ENCODE measurements at places on chromosomes 3 and 15.

DNA sequence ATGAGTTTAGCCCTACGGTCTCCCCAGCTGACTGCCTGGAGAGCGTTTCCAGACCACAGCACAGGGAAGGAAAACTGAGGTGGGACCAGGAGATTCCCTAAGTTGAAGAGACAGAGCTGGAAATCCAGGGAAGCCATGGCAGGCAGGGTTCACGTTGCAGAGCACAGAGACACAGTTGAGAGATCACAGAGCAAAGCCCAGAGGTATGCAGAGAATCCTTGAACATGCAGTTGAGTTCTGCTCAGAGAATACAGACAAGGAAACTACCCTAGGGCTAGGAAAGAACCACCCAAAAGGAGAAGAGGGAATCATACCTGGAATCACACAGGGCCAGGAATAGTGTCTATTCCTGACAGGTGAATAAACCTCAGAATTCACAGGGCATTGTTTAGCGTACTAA is 14.3 kb downstream of the SLC28A1 start:
- H3K4me3 ChIP-seq = no peak overlapping the region
- H3K27me3 ChIP-seq = peaks cover 10% of the 10 kb centered on the region
- H3K4me1 ChIP-seq = no peaks in the 10 kb centered on the region
- DNase-seq = peak; percentile 25
- H3K27ac ChIP-seq = no peak overlapping the region
- H3K36me3 ChIP-seq = no peaks in the 10 kb centered on the region

GRCh38 chr3:169158379-169158778 is 505.1 kb downstream of the MECOM start:
- H3K27me3 ChIP-seq = peaks cover 11% of the 10 kb centered on the region
- no peak overlapping the region for H3K27ac ChIP-seq
- no peaks in the 10 kb centered on the region for H3K36me3 ChIP-seq
- H3K4me3 ChIP-seq = no peak overlapping the region
- H3K4me1 ChIP-seq = no peaks in the 10 kb centered on the region

DNA sequence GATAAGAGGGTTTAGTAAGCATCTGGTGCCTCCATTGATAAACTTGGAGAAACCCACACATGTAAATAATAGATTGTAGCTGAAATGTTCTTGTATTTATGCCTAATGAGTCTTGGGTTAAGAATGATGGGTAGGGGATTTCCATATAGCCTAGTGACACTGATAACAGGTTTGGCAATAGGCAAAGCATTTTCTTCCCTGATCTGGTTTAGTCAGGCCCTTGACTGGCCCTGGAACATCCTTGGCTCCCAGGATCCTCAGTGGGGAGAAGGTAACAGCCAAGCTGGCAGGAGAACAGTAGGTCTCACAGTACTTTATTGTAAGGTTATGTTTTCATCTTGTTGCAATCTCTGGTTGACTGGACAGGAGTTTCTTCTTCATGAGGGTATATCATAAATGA is 228.4 kb downstream of the DIPK2A start:
- no peak overlapping the region for H3K4me3 ChIP-seq
- no peak overlapping the region for H3K27ac ChIP-seq
- H3K4me1 ChIP-seq = no peaks in the 10 kb centered on the region
- DNase-seq = no peak
- H3K27me3 ChIP-seq = no peaks in the 10 kb centered on the region
- H3K36me3 ChIP-seq = no peaks in the 10 kb centered on the region

DNA sequence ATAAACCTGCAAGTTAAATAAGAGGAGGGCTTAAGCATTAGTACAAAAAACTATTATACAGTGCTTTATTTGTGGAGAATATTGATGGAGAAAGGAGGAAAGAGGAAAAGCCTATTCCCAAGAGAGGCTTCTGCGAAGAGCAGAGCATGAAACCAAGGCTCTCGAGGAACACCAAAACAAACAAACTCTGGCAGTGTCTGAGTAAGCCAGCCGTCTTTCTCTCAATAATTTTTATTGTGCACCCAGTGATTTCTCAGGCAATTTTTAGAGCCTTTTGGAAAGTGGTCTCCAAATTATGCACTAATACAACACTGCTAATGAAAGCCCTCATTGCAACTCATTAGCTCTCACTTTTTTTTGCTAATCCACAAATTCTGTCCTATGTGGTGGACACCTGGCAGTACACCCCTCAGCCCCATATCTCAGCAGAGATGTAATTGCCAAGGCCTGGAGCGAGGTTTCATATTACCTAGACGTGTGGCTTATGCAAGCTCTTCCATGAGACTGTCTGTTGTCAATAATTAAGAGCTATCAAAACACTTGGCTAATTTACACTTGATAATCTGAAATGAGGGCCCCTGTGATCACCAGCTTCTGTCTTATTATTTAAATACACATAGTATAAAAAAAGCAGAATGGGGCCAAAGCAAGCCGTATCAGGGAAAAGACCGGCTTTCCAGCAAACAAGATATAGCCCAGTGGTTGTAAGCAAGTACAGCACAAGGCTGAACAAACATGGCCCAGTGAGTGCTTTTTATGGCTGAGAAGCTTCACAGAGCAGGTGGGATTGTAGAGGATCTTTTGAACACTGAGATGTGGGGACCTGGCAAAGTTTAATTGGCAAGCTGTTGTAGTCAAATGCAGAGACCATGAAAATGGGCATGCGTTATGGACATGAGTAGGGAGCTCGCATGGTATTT is 216.9 kb downstream of the ROBO2 start:
- H3K36me3 ChIP-seq = no peaks in the 10 kb centered on the region
- no peaks in the 10 kb centered on the region for H3K27me3 ChIP-seq
- no peak overlapping the region for H3K27ac ChIP-seq
- DNase-seq = no peak
- no peaks in the 10 kb centered on the region for H3K4me1 ChIP-seq
- H3K4me3 ChIP-seq = no peak overlapping the region

GRCh38 chr3:3170998-3171397 is 8.5 kb downstream of the CRBN start:
- H3K4me1 ChIP-seq = peaks cover 71% of the 10 kb centered on the region
- no peaks in the 10 kb centered on the region for H3K27me3 ChIP-seq
- H3K36me3 ChIP-seq = peaks cover 52% of the 10 kb centered on the region
- no peak overlapping the region for H3K4me3 ChIP-seq
- H3K27ac ChIP-seq = peak overlapping the region; percentile 17
- DNase-seq = no peak

GRCh38 chr3:98966862-98967546 is 65.5 kb upstream of the DCBLD2 start:
- H3K27me3 ChIP-seq = no peaks in the 10 kb centered on the region
- H3K27ac ChIP-seq = no peak overlapping the region
- DNase-seq = no peak
- no peaks in the 10 kb centered on the region for H3K4me1 ChIP-seq
- no peaks in the 10 kb centered on the region for H3K36me3 ChIP-seq

DNA sequence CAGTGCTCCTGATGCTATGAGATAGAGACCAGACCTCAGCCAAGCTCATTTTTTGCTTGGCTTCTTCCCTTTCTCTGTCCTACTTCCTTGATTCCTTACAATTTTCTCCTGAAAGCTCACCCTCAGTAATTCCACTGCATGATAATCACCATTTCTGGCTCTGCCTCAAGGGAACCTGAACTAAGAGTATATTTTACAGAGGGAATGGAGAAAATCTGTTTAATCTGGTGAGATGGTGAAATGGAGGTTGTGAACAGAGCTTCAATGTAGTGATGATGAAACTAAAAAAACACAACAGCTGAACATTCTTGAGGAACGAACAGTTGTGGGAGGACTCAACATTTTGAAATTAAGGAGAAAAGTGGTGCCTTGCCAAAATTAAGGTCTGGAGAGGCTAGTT is 16.3 kb downstream of the HHLA2 start:
- H3K36me3 ChIP-seq = no peaks in the 10 kb centered on the region
- H3K4me3 ChIP-seq = no peak overlapping the region
- no peak overlapping the region for H3K27ac ChIP-seq

GRCh38 chr3:4629095-4630007 is 136.2 kb downstream of the ITPR1 start:
- H3K36me3 ChIP-seq = peaks cover 37% of the 10 kb centered on the region
- H3K27ac ChIP-seq = no peak overlapping the region
- peaks cover 5% of the 10 kb centered on the region for H3K4me1 ChIP-seq
- no peaks in the 10 kb centered on the region for H3K27me3 ChIP-seq
- no peak for DNase-seq

GRCh38 chr15:41967506-41968206 is 4.7 kb downstream of the EHD4 start:
- peak overlapping the region; percentile 61 for H3K27ac ChIP-seq
- H3K4me3 ChIP-seq = no peak overlapping the region
- DNase-seq = peak; percentile 76
- no peaks in the 10 kb centered on the region for H3K36me3 ChIP-seq
- H3K27me3 ChIP-seq = no peaks in the 10 kb centered on the region

GRCh38 chr3:76490064-76490463 is 549.8 kb upstream of the ROBO2 start:
- H3K4me3 ChIP-seq = no peak overlapping the region
- H3K27me3 ChIP-seq = no peaks in the 10 kb centered on the region
- DNase-seq = no peak
- no peak overlapping the region for H3K27ac ChIP-seq
- no peaks in the 10 kb centered on the region for H3K36me3 ChIP-seq

GRCh38 chr3:12107071-12107713 is 51.5 kb downstream of the TIMP4 start:
- no peak for DNase-seq
- no peaks in the 10 kb centered on the region for H3K27me3 ChIP-seq
- H3K4me1 ChIP-seq = no peaks in the 10 kb centered on the region
- no peak overlapping the region for H3K4me3 ChIP-seq
- H3K36me3 ChIP-seq = no peaks in the 10 kb centered on the region
- H3K27ac ChIP-seq = no peak overlapping the region

DNA sequence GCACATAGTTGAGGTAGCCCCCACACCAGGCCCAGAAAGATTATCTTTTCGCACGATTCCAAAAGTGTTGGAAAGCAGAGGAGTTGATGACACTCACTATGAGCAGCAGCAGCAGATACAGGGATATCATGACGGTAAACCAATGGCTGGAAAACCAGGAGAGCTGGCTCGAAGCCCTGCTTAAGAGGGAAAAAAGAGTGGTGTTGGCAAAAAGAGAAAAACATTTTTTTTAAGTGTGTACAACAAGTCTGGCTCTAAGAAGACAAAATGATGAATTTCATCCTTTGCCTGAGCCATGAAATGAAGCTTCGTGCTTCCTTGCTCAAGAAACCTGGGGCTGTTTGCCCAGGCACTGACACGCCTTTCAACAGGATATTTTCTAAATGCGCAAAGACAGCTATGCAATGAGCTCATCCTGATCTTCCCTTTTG is 27.3 kb downstream of the PARP16 start:
- peaks cover 4% of the 10 kb centered on the region for H3K36me3 ChIP-seq
- DNase-seq = no peak
- H3K4me1 ChIP-seq = no peaks in the 10 kb centered on the region
- H3K27ac ChIP-seq = peak overlapping the region; percentile 7
- H3K4me3 ChIP-seq = no peak overlapping the region

- H3K4me1 ChIP-seq = peaks cover 6% of the 10 kb centered on the region
- H3K36me3 ChIP-seq = no peaks in the 10 kb centered on the region
- no peak overlapping the region for H3K4me3 ChIP-seq
- H3K27me3 ChIP-seq = no peaks in the 10 kb centered on the region
These were observed 309.6 kb downstream of the UACA start for GRCh38 chr15:70453766-70454165.

GRCh38 chr3:186413615-186414415 is 51.8 kb upstream of the DGKG start:
- no peaks in the 10 kb centered on the region for H3K27me3 ChIP-seq
- no peaks in the 10 kb centered on the region for H3K36me3 ChIP-seq

GRCh38 chr15:60949039-60949977 is 279.8 kb downstream of the RORA start:
- H3K36me3 ChIP-seq = no peaks in the 10 kb centered on the region
- no peak overlapping the region for H3K4me3 ChIP-seq
- DNase-seq = no peak
- H3K27me3 ChIP-seq = no peaks in the 10 kb centered on the region

DNA sequence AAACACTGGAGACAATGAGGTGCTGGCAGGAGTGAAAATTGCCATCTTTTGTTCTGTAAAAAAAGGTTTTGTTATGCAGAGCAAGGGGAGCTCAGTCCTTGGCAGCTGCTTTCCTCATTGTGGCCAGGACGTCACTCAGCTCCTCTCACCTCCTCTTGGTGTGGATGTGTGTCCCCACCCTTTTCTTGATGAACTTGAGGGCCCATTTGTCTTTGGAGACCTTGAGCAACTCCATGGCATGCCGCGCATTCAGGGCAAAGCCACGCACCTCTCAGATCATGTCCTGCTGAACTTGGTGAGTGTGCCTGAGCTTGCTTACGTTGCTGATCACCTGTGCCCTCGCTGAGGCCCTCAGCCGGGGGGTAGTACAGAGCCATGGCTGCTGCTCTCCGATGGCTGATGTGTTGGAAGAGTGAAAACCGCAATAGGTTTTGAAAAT is 24.5 kb upstream of the BDH1 start:
- H3K36me3 ChIP-seq = no peaks in the 10 kb centered on the region
- no peak overlapping the region for H3K4me3 ChIP-seq
- H3K4me1 ChIP-seq = no peaks in the 10 kb centered on the region
- no peaks in the 10 kb centered on the region for H3K27me3 ChIP-seq
- no peak for DNase-seq

DNA sequence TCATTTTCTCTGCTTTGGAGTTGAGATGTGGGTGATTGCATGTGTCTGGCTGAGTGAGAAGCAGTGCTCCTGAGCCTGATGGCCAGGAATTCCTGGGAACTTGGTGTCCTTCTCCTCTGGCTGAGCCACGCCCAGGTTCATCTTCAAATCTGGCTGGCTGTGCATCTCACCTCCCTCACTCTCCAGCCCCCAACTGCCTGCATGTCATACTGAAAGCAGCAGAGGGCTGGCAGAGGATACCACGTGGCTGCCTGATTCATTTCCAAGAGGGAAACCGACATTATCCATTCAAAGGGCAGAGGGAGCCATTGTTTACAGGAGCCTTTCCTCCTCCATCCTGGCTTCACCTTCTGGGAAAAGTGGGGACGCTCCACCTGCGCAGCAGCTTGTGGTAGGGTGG is 57.4 kb downstream of the ABHD5 start:
- H3K27me3 ChIP-seq = no peaks in the 10 kb centered on the region
- H3K4me3 ChIP-seq = no peak overlapping the region
- DNase-seq = no peak
- no peaks in the 10 kb centered on the region for H3K4me1 ChIP-seq
- H3K36me3 ChIP-seq = no peaks in the 10 kb centered on the region

- no peaks in the 10 kb centered on the region for H3K4me1 ChIP-seq
- H3K27me3 ChIP-seq = no peaks in the 10 kb centered on the region
- H3K36me3 ChIP-seq = no peaks in the 10 kb centered on the region
- H3K4me3 ChIP-seq = no peak overlapping the region
These were observed 12.6 kb downstream of the RORA start for GRCh38 chr15:61216519-61216918.

DNA sequence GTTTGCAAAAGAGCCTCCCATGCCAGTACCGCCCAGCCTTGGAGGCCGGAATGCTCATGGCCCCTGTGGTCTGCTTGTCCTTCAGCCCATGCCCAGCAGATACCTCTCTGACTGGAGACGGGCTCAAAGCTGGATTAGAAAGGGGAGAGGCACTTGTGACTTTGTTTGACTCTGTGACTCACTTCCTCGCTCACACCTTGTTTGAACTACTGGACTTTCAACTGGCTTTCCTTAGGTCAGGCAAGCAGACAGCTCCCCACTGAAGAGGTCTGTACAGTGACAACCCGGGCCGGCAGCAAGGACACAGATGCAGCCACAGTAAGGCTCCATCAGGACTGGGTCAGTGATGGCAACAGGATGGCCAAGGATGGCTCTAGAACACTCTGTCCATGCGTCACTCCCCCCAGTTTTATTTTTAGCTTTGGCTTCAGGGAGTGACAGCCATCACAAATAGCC is 98.6 kb upstream of the ABHD17C start:
- H3K4me1 ChIP-seq = no peaks in the 10 kb centered on the region
- no peak overlapping the region for H3K4me3 ChIP-seq
- H3K36me3 ChIP-seq = no peaks in the 10 kb centered on the region
- no peaks in the 10 kb centered on the region for H3K27me3 ChIP-seq

- no peaks in the 10 kb centered on the region for H3K27me3 ChIP-seq
- DNase-seq = peak; percentile 71
- H3K36me3 ChIP-seq = no peaks in the 10 kb centered on the region
- H3K27ac ChIP-seq = no peak overlapping the region
- no peaks in the 10 kb centered on the region for H3K4me1 ChIP-seq
These were observed 55.4 kb upstream of the POLG start for GRCh38 chr15:89389841-89390603.
